T follicular helper cell (primary cell): ENCODE measurements at places on chromosomes 16 and 17.

DNA sequence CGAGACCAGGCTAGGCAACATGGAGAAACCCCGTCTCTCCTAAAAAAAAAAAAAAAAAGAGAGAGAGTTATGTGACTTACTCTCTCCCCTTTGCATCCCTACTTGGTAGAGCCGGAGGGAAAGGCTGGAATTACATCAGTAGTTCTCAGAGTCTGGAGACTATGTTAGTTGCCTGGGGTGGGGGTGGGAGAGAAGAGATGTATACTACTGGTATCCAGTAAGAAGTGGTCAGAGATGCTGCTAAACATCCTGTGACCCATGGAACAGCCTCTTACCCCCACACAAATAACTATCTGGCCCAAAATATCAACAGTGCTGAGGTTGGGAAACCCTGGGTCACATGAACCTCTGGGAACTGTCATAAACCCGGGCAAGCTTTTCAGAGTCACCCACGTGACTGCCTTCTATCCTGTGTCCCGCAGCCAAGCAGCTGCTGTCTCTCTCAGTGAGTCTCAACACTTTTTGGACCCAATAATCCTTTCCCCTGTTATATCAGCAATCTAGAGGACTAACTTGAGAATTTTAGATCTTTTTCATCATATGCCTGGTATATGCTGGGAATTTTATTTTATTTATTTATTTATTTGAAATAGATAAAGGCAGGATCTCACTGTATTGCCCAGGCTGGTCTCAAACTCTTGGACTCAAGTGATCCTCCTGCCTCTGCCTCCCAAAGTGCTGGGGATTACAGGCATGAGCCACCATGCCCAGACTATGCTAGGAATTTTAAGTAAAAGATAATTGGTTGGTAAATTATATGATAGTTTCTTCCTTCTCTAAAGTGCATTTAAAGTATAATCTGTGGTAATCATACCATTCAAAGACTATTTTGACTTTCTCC is 8.7 kb downstream of the EIF1 start:
- DNase-seq: no peak

GRCh38 chr16:30805370-30806169 is 18.6 kb upstream of the ZNF629 start:
- DNase-seq: peak; percentile 37

DNA sequence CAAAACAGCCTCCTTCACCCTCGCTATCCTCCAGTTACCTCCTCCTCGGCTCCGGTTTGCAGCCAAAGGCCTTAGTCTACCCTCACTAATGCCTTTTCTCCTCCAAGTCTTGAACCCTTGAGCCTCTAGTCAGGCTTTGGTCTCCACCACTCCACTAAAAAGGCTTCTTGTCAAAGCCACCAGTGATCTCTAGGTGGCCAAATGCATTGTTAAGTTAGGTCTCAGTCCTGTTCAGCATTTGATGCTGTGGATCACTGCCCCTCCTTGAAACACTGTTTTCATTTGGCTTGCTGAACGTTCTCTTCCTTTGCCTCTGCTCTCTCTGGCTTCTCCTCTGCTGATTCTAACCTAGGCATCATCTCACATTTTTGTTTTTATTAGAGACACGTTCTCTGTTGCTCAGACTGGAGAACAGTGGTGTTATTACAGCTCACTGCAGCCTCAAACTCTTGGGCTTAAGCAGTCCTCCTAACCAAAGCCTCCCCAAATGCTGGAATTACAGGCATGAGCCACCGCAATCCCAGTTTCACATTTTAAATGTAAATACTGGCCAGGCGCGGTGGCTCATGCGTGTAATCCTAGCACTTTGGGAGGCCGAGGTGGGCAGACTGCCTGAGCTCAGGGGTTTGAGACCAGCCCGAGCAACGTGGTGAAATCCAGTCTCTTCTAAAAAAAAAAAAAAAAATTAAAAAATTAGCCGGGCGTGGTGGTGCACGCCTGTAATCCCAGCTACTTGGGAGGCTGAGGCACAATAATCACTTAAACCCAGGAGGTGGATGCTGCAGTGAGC is 1.1 kb downstream of the SGF29 start:
- no peak for DNase-seq

DNA sequence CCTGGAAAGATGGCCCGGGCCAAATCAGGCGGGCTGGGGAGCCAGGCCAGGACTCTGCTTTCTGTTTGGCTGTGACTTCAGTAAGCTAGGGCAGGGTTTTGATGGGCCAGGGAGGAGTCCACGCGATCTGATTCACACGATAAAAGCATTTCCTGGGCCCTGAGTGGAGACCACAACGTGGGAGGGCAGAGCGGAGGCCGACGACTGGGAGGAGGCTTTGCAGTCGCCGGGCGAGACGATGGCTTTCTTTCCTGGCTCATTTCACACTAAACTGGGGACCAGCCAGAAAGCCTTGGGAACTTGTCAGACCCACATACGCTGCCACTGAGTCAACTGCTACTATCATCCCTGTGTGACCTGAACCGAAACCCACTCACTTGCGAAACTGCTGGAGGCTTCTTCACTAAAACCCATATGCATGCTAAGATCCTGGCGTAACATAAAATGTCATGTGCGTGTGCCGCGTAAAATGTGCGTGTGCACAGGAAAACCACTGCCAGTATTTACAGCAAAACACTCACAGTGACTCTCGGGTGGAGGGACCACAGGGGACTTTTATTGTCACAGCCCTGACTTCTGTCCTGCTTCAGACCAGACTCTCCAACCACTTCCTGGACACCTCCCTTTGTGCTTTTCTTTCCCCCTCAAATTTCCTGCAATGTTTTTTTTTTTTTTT is 14.2 kb upstream of the RHBDF2 start:
- peak; percentile 71 for DNase-seq

- DNase-seq: no peak
Measured at GRCh38 chr17:78735832-78736525, 46.1 kb downstream of the CYTH1 start.

DNA sequence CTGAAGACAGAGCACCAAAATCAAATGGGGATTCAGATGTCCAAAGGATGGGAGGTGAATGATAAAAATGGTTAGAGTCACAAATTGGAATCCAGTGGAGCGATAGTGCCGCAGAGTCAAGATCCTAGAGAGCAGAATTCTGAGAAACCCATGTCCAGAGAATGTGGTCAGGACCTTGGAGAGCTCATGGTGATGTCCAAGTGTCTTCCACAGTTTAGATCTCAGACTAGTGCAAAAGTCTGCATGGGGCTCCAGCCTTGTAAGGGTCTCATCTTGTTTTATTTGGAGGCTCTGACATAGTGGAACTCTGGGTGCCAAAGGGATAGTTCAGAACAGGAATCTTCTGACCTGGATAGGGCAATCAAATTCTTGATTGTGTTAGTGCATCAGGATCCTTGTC is 245.9 kb upstream of the HSBP1 start:
- DNase-seq: no peak

- no peak for DNase-seq
Measured at GRCh38 chr17:62715882-62716390, 88.5 kb downstream of the MRC2 start.
